ENCODE measurements at places on chromosomes 1 and 21. TPM values are rescaled to one million over a fixed set of nuclear protein-coding genes. Genes with fewer than 3 reads are reported as not detected.

DNA sequence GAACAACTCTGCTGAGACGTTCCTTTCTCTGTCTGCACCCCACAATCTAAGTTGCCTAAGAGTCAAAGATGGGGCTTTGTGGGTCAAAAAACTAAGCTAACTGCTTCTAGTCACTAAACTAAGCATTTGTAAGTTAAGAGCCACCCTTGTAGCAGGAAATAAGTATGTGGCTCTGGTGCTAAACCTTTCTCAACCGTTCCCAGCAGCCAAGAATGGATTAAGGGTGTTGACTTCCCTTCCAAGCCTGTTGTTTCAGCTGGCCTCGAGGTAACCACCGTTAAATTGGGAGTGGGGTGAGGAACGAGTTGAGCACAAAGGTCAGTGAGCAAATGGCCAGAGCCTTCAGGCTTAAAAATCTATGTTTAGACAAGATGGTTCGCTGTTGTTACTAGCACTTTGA is 169.1 kb downstream of the TRIM33 start:
- no peaks in the 10 kb centered on the region for H3K4me1 ChIP-seq
- no peak overlapping the region for H3K4me3 ChIP-seq
- no peaks in the 10 kb centered on the region for H3K27me3 ChIP-seq
- no peak overlapping the region for H3K27ac ChIP-seq
- H3K36me3 ChIP-seq: no peaks in the 10 kb centered on the region

DNA sequence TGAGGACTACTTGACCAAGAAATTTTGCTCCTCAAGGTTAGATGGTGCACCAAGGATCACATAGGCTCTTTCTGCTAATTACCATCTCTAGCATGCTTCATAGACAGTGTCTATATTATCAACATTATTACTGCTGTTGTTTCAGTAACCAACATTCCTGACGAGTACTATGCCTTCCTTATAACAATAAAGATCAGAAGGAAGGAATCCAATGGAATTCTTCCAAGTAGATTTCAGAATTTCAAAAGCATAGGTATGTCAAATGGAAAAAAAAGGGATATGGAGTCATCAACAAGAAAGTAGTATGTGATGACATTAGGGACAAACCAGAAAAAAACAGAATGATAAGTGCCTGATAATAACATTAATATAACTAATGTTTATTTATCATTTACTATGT is 39.6 kb upstream of the LPGAT1 start:
- H3K4me1 ChIP-seq: no peaks in the 10 kb centered on the region
- no peak for DNase-seq
- no peaks in the 10 kb centered on the region for H3K36me3 ChIP-seq
- no peak overlapping the region for H3K27ac ChIP-seq
- H3K27me3 ChIP-seq: no peaks in the 10 kb centered on the region

GRCh38 chr1:107934578-107934977 is 30.4 kb downstream of the VAV3 start:
- H3K27me3 ChIP-seq: no peaks in the 10 kb centered on the region
- H3K4me3 ChIP-seq: no peak overlapping the region
- no peak for DNase-seq
- no peaks in the 10 kb centered on the region for H3K36me3 ChIP-seq

GRCh38 chr1:94693029-94693428 is 127.1 kb upstream of the SLC44A3 start:
- no peaks in the 10 kb centered on the region for H3K36me3 ChIP-seq
- no peak overlapping the region for H3K4me3 ChIP-seq
- DNase-seq: no peak

The CD84 gene
- total RNA-seq: 17.5 TPM

The NECAP2 gene
- 57.4 TPM for total RNA-seq

GRCh38 chr1:89451011-89451410 is 73.6 kb upstream of the LRRC8B start:
- DNase-seq: no peak
- H3K36me3 ChIP-seq: no peaks in the 10 kb centered on the region
- no peak overlapping the region for H3K27ac ChIP-seq
- H3K4me1 ChIP-seq: no peaks in the 10 kb centered on the region
- no peak overlapping the region for H3K4me3 ChIP-seq
